ENCODE measurements at places on chromosomes 1 and 21.

DNA sequence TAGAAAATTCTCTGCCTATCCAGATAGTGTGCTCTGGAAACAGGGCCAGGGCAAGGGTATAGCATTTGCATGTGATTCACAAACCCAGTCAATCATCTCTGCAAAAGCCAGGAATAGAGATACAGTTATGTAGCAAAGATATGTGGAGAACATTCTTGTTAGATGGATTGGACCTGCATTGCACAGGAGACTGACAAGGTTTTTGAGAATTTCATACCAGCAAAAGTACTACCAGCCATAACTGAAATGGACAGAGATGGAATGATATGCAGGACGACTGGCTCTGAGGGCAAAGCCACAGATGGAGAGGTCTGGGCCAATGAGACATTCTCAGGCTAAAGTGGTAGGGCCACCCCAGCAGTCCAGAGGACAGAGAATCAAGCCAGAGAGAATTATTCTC, 24.7 kb downstream of the SCMH1 start:
- no peak for DNase-seq

- DNase-seq, result peak; percentile 63
Observed at GRCh38 chr1:174114788-174115448, 44.4 kb upstream of the RABGAP1L start.

DNA sequence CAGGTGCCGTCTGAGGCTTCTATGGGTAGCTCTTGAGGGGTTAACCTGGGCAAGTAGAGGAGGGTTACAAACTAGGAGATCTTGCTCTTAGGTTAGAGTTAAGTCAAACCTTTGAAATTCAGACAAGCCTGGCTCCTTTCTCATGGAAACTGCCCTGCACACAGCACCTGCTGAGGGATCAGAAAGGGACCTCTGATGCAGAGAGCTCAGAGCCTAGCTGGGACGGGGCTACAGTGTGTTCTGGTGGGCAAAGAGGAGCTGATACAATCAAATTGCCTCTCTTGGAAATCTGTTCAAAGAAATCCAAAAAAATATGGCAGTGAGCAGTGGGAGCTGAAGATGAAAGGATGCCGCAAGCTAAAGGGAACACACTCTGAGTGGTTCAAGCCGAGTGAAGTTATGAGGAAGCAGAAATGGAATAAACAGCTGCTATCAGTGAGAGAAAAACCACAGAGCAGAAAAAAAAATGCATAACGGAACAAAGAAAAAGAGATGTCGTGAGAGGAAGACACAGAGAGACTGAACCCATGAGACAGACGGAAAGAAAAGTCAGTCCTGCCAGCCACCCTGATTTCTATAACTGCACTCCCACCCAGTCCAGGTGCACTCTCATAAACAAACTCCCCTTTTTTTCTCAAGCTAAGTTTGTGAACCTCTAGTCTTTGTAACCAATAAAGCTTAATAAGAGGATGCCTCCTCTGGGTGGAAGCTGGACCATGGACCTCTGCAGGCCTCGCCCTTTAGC, 26.6 kb downstream of the PAFAH2 start:
- no peak for DNase-seq

GRCh38 chr1:71583756-71584155, 502.9 kb upstream of the ZRANB2 start:
- DNase-seq, result no peak

DNA sequence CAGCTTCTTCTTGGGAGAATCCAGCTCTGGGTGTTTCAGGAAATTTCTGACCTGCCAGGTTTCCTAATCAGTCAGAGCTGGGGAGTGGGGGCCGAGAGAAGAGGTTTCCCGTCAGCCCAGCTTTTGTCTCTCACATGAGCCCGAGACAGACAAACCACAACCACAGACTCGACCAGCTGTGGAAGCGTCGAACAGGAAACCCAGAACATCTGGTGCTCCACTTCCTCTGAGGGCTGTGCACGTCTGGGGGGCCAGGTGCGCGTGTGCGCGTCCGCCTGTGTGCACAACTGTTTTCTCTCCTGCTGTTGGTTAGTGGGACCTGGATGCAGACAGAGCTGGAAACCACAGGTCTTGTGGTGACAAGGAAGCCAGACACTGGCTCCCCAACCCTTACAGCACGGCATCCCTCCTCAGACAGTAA, 113.0 kb upstream of the SLC25A33 start:
- DNase-seq, result no peak

DNA sequence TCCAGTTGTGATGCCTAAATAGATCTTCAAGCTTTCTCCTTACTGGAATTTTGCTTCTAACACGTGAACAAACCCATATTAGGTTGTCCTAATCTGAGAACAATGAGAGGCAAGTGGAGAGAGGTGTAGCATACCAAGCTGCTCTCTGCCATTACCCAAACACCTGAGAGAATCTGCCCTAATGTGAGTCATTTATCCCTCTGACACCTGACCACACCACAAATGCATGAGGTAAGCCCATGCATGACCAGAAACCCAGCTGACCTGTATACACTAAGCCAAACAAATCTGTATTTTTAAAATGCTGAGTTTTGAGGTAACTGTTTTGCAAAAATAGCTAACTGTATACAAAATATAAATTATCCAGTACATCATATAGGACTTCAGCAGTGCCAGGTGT, 1458.1 kb upstream of the B3GALT2 start:
- no peak for DNase-seq

GRCh38 chr1:22683547-22683946, 27.1 kb upstream of the EPHB2 start:
- DNase-seq, result no peak

- DNase-seq, result no peak
Observed at GRCh38 chr1:160614410-160614809, 32.4 kb downstream of the SLAMF1 start.

DNA sequence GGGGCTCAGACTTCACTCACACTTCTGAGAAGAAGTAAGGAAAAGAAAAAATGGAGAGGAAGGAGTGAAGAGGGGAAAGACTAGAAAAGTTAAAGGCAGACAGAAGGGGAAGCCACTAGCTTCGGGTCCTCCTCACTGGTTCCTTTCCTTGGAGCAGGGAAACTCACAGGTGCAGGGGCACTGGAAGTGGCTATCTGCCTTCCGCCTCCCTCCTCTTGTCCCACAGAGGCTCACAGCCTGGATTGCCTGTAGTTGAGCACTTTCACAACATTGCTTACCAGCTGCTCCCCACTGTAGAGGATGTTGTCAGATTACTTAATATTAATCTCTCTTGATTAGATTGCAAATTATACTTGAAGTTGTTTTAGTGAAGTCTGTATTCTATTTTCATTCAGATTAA, 21.6 kb upstream of the ABCA4 start:
- no peak for DNase-seq

DNA sequence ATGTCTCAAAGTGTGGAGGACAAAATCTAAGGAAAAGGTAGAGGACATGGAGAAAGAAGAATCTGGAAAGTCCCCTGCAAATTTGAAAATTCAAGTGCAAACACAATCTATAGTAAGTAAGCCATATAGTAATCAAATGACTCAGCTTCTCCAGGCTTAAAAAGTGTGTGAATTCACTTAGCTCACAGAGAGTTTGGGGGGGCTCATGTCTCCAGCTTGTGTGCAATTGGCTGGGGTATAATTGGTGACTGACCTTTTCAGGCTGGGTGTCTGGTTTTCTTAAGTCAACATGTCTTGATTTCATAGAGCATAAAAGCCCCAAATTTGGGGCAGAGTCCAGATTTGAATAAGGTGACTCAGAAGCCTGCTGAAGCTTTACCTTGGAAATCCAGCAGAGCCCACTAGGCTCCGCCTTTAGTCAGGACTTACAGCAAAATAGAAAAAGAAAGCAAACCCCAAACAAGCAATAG, 8.6 kb downstream of the CLDN14 start:
- DNase-seq, result no peak

DNA sequence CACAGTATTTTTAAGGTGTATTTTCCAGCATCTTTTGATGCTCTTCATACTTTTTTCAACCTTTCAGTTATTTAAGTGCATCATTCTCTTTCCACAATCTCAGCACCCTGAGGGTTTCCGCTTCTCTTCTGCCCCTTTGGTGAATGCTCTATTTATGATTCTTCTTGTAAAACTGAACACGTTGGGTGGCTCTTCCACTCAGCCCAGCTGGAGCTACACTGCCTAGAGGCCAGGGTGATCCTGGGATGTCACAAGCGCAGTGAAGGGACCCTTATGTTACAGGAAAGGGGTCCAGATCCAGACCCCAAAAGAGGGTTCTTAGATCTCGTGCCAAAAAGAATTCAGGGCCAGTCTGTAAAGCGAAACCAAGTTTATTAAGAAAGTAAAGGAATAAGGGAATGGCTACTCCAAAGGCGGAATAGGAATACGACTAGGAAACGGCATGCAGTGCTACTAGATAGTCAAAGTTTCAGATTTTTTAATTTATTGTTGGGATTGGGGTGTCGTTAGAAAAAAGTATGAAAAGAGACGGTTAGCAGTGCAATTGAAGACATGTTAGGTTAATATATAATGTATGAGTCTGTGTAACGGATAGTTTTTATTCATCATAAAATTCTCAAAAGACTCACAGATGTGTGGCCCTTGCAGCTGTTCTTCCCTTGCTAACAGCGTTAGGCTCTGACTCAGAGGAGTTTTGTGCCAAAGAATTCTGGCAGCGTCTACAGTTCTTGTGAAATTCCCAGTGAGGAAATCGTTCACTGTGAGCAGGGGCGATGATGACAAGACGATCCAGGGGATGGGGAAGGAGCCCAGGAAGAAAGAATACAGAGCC, 14.4 kb upstream of the ERVH48-1 start:
- no peak for DNase-seq

- peak; percentile 41 for DNase-seq
Observed at GRCh38 chr1:59814901-59815825, at the start of gene HOOK1. TSS of gene HOOK1 (plus strand) at chr1:59814949. CDS start at chr1:59815118, 169 bp downstream.

GRCh38 chr1:114080511-114081436, 72.9 kb downstream of the SYT6 start:
- no peak for DNase-seq

- DNase-seq, result no peak
Observed at GRCh38 chr1:213457733-213458132, 406.7 kb downstream of the RPS6KC1 start.

GRCh38 chr1:174815474-174815908, 184.3 kb upstream of the CACYBP start:
- no peak for DNase-seq

GRCh38 chr1:148307583-148308185, 155.6 kb upstream of the NBPF11 start:
- no peak for DNase-seq

- no peak for DNase-seq
Observed at GRCh38 chr1:25991937-25992688, 5.8 kb downstream of the PAFAH2 start.

DNA sequence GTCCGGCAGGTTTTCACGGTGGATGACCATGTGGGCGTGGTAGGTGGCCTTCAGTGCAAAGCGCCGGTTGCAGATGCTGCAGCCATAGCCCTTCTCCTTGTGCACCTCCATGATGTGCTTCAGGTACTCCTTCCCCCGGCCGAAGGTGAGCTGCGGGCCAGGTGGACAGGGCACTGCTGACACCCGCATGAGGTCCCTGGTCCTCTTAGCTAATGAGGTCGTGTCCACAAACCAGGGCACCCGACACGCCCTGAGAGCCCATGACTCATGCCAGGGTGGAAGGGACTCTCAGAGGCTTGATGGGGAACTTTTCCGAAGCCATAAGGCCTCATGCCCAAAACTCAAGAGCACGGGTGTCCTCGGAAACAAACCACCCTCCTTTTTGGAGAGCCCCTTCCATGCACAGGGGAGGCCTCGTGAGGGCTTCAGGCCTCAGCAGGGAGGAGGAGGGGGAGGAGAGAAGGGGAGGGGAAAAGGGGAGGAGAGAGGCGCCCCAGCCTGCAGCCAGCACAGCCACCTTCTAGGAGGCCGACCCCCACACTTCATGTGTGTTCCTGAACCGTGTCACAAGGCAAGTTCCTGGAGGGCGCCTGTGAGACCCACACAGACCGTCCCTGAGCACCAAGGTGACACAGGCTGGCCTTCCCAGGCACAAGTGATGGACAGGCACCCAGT, 54.4 kb upstream of the RIPK4 start:
- DNase-seq, result no peak

DNA sequence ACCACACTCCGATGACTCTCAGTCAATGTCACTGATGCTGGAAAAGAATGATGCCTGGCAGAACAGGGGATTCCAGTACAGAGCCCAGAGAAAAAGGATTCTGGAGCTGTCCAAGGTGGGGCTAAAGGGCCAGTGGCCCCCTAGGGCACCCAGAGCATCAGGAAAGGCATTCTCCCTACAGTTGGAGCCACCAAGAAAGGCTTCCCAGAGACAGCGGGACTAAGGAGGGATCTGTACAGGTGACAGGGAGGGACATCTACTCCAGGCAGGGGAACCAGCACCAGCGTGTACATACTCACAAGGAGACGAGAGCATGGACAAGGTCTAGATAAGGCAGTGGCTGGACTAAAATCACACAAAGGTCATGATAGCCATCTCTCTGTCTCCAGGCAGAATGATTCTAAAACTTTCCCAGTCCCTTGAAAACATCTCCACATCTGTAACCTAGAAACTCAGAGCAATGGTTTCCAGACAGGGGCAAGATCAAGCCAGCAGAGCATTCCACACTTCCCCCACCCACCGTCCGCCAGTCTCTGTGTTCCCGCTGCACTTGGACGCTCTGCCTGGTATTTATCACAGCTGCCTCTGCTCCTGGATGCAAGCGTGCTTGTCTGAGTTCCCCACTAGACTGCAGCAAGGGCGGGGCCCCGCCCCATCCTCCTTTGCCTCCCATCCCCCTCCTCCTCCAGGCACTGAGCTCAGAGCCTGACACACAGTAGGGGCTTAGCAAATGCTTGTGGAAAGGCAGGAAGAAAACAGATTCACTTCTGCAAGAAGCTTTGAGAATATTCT, 111.6 kb upstream of the ZC3H12A start:
- DNase-seq, result no peak

- DNase-seq, result peak; percentile 90
Observed at GRCh38 chr1:202034683-202035462, 24.5 kb downstream of the ELF3 start.

DNA sequence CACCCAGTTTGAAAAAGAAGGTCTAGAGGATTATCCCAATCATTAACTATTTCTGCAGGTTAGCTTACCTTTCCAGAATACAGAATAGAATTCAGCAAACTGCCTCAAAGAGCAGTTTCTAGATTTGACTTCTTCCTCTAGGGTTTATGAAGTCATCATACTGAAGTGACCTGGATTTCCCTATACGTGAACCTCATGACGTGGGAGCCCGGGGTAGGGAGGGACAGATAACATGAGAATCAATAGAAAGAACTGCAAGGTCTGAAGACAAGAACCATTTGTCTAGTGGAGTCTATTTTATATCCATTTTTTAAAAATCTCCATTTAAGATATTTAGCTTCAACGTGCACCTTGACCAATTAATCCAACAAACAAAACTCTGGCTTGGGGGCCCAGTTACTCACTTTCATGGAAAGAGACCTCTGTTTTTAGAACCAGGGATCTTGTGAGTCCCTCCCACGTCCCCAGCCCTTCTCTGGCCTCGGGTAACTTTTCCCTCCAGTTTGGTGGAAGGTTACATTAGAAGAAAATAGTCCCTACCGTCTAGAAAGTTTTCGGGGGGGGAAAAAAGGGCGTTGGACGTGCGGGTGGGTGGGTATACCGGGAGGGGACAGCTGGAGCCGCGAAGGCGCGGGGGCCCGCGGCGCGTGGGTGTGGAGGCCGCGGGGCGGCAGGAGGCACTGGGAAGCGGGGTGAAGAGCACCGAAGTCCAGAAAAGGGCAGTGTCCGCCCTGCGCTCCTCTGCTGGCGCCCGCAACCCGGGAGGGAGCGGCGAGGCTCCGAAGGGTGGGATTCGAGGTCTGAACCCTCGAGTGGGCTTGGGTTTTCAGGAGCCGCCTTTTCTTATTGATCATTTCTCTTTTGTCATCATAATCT, 13.8 kb upstream of the POGZ start:
- no peak for DNase-seq
